Stomach (tissue), 19 donors: ENCODE measurements at places on chromosomes 7 and 10.

DNA sequence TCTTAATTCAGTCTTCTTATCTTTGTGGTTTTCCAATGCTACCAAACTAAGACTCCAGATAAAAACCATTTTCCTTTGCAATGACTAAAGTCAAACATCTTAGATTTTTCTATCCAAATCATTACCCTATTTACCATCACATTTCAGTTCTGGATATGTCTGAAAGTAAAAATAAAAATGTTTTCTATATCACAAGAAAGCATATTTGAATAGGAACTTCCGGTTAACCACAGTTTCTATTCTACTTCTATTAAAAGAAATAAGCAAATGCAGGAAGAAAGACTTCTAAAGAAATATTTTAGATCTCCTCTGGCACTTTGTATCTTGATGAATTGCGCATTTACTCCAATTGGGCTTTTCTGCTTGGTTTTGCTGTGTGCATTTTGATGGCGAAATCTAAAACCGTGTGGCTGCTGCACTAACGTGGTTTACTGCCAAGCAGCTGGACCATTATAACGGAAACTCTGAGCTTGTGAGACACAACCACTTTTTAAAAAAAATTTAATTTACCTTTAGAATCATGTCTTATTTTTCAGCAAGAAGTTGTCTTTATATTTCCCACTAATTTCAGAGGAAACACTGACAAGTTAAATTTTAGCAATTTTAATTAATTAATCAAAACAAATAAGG, 146.1 kb downstream of the VPS50 start:
- H3K4me1 ChIP-seq: no peaks in the 10 kb centered on the region
- DNase-seq: no peak
- no peaks in the 10 kb centered on the region for H3K36me3 ChIP-seq
- no peak overlapping the region for H3K27ac ChIP-seq
- no peak overlapping the region for H3K4me3 ChIP-seq

DNA sequence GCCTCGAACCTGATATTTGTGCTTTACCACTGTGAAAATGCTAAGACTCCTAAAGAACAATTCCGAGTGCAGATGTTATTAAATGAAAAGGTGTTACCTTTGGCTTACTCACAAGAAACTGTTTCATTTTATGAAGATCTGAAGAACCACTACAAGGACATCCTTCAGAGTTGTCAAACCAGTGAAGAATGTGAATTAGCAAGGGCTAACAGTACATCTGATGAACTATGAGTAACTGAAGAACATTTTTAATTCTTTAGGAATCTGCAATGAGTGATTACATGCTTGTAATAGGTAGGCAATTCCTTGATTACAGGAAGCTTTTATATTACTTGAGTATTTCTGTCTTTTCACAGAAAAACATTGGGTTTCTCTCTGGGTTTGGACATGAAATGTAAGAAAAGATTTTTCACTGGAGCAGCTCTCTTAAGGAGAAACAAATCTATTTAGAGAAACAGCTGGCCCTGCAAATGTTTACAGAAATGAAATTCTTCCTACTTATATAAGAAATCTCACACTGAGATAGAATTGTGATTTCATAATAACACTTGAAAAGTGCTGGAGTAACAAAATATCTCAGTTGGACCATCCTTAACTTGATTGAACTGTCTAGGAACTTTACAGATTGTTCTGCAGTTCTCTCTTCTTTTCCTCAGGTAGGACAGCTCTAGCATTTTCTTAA, 47.7 kb downstream of the MINPP1 start:
- DNase-seq: no peak
- no peaks in the 10 kb centered on the region for H3K4me1 ChIP-seq
- peaks cover 6% of the 10 kb centered on the region for H3K36me3 ChIP-seq
- no peaks in the 10 kb centered on the region for H3K27me3 ChIP-seq

DNA sequence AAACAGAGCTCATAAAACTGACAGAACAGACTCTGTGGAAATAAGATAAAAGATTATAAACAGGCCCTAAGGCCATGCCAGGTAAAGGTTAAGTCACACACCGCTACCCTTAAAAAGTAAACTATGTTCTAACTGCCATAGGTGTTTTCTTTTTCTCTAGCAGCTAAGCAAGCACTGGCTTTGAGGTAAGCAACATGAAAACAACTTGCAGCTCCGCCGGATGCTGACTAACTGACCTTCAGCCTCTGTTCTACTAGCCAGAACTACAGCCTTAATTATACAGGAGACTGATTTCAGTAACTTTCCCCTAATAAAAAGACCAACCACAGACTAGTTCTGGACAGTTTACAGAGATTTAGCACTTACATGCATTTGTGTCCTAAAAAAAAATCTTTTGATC, 708.3 kb downstream of the CCSER2 start:
- no peak overlapping the region for H3K27ac ChIP-seq
- H3K27me3 ChIP-seq: no peaks in the 10 kb centered on the region
- H3K4me3 ChIP-seq: no peak overlapping the region

DNA sequence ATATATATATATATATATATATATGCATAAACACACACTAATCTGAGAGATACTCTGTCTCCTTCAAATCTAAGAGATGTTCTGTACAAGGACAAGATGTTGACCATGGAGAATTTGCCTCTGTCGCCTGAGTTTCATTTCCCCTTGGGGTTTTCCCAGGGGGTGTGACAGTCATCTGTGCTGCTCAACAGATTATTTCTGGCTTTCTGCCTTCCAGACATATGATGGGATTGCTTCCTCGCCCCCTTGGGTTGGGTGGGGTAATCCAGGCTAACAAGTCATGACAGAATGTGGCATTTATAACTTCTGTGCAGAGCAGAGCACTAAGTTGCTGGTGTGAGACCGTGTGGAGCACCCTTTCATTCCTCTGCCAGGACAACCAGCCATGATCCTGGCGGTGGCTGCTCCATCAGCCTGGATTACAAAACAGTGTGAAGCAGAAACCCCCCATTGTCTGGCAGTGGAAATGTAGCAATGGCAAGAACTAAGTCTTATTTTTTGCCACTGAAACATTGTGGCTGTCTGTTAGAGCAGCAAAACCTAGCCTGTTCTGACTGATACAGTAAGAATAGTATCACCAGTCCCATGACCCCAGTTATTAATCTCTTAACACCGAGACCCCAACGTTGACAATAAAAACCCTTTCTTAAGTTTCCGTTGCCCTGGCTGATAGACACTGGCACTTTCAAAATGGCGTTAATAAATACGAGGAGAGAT, 13.7 kb upstream of the USP6NL start:
- no peaks in the 10 kb centered on the region for H3K27me3 ChIP-seq
- H3K4me3 ChIP-seq: no peak overlapping the region
- no peaks in the 10 kb centered on the region for H3K4me1 ChIP-seq
- H3K27ac ChIP-seq: no peak overlapping the region

DNA sequence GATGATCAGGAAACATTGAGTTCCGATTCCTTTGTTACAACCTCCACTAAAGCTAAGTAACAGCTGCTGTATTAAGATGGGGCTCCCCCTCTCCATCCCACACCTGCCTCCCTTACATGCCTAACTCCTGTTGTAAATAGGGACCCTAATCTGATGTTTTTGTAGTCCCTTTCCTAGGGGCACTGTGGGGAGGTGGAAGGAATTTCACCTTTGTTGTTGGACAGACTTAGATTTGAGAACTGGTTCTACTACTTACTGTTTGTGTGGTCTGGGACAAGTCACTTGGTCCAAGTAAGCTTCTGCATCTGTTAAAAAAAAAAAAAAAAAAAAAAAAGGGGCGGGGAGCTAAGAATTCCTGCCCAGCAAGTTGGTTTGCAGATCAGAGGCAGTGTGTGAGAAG, 42.6 kb downstream of the KIAA1217 start:
- DNase-seq: peak; percentile 81
- H3K4me1 ChIP-seq: peaks cover 11% of the 10 kb centered on the region
- no peaks in the 10 kb centered on the region for H3K36me3 ChIP-seq
- H3K4me3 ChIP-seq: no peak overlapping the region
- H3K27ac ChIP-seq: peak overlapping the region; percentile 64

DNA sequence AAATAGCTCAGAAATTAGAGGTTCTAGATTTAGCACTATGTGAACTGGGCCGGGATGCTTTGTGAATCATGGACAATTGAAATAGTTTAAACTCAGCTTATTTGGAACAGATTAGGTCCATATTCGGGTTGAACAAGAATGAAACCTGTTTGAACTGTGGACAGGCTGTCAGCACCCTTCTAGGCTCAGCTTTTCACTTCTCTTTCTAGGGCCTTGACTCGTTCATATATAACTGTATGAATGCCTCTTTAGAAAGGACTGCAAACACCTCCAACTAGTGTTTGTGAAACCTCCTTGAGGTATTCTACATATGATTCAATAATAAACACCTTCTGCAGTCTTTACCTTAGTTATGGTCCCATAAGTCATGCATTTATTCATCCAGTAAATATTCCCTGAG, 115.6 kb downstream of the REEP3 start:
- no peaks in the 10 kb centered on the region for H3K36me3 ChIP-seq
- H3K4me1 ChIP-seq: peaks cover 1% of the 10 kb centered on the region
- H3K27ac ChIP-seq: no peak overlapping the region
- H3K27me3 ChIP-seq: no peaks in the 10 kb centered on the region
- DNase-seq: no peak

- no peaks in the 10 kb centered on the region for H3K36me3 ChIP-seq
- H3K4me1 ChIP-seq: no peaks in the 10 kb centered on the region
- H3K4me3 ChIP-seq: no peak overlapping the region
- DNase-seq: no peak
Measured at GRCh38 chr10:49167425-49168170, 20.6 kb downstream of the TMEM273 start.

DNA sequence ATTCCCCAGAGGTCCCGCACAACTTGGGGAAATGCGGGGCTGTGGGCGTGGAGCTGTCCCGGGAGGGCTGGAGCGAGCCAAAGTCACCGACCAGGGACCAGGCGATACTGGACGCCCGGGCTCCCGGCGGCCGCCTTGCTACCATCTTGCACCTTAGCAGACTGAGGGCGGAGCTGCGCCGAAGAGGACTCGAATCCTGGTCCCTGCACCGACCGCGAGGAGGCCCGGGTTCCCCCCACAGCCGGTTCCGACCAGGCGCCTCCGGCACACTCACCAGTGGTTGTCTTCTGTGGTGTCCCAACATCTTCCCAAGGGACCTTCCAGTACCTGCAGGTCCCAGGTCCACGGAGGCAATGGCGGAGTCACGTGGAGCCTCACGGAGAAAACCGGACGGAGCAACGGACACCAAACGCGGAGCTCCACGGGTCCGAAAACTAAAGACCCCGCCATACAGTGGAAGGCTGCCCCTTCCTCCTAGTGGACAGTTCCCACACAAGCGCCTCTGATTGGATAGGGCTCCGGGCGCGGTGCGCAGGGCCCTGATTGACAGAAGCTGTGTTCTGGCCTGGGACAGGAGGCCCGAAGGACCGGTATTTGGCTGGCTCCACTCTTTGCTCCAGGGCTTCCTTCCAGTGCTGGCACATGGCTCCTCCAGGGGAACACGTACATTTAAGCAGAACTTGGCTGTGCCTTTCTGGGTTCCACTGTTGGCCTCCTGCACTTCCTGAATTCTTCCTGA, 124.6 kb upstream of the ZNF479 start:
- DNase-seq: no peak
- H3K4me3 ChIP-seq: no peak overlapping the region
- H3K27ac ChIP-seq: no peak overlapping the region
- no peaks in the 10 kb centered on the region for H3K36me3 ChIP-seq
- no peaks in the 10 kb centered on the region for H3K4me1 ChIP-seq
